Stimulated activated CD4-positive, alpha-beta T cell treated with anti-CD3 and anti-CD28 coated beads, Interleukin-4, amount 100 ng/mL, for 48 hours (primary cell): ENCODE measurements at places on chromosomes 6 and 20.

- DNase-seq = no peak
These were observed 120.4 kb downstream of the OGFRL1 start for GRCh38 chr6:71408787-71409723.

DNA sequence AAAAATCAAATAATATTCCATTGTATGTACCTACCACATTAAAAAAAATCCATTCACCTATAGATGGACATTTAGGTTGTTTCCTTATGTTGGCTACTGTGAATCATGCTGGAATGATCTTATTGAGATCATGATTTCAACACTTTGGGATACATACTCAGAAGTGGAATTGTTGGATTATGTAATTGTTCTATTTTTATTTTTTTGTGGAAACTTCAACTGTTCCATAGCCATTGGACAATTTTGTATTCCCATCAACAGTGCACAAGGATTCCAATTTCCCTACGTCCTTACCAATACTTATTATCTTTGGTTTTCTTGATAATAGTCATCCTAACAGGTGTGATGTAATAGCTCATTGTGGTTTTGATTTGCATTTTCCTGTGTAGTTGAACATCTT lies 834.0 kb downstream of the MAFB start:
- no peak for DNase-seq

DNA sequence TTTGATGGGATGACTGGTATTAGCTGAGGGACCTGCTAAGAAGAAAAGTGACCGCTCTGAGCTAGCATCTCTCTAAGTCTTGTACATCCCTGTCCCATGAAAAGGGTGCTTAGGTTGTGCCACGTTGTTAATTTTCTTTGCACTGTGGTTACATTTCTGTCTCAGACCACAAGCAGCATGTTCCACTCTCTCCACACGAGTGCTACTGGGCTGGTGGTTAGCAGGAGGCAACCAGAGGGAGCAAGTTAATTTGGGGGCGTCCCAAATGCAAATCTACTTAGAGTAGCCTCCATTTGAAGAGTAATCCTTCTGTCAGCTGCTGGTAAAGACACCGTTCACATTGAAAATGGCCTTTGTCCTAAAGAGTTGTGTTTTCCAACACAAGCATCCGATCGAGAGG lies 3.4 kb upstream of the SCML4 start:
- DNase-seq = no peak

DNA sequence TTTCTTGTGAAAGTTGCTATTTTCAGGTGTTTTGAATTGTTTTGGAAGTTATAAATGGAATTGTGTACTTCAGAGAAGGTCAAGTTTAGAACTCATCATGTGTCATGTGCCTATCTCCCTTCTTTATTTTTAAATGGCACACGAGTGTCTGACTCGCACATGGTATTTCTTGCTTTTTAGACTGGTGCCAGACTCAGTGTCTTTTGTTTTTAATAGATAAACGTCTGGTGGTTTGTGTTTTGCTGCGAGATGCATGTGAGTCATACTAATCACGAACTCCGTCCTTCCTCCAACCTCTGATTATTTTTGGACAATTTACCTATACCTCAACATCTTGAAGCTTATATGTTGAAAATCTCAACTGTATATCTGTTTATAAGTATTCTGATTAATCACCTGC lies 292.1 kb downstream of the CDKAL1 start:
- DNase-seq = no peak

- DNase-seq = no peak
These were observed 233.0 kb downstream of the ANKRD60 start for GRCh38 chr20:57995381-57995977.

DNA sequence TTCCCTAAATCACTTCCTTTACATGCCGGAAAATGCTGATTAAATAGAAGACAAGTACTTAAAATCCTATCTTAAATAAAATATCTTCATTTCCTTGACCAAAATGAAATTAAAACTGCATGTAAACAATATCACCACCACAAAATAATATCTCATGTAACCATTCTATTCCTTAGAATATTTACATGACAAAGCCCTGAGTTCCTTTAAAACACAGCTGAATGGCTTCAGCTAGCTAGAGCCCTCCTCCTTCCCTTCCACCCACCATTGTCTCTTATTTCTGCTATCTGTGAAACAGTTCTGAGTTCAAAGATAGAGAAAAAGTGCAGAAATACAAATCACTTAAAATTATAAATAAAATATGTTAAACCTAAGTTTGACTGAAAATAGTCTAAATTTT lies 103.1 kb downstream of the HIVEP2 start:
- no peak for DNase-seq

DNA sequence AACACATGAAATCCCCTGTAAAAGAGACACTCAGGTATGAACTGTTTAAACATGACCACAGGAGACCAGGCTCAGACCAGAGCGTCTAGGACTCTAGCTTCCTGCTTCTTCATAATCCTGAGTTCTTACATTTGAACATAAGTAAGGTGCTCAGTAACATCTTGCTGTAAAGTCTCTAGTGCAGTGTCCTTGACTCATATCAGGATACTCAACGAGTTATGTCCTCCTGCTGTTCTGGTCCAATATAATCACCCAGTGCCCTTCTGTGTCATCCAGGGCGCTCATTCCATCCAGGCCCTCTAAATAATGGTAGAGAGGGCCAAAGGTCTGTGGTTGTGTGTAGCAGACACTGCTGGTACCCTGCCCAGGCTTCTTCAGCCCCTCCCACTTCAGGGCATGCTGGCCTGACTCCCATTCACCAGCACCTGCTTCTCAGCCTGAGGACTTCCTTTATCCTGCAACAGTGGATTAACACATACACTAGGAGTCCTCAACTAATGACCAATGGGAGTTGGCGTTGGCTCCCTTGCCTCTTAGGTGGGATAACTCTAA lies 66.8 kb upstream of the MOCS1 start:
- no peak for DNase-seq

GRCh38 chr6:1554476-1555310 lies 55.0 kb upstream of the FOXC1 start:
- peak; percentile 69 for DNase-seq

GRCh38 chr6:124438546-124439065 lies 523.6 kb upstream of the RNF217 start:
- DNase-seq = no peak

DNA sequence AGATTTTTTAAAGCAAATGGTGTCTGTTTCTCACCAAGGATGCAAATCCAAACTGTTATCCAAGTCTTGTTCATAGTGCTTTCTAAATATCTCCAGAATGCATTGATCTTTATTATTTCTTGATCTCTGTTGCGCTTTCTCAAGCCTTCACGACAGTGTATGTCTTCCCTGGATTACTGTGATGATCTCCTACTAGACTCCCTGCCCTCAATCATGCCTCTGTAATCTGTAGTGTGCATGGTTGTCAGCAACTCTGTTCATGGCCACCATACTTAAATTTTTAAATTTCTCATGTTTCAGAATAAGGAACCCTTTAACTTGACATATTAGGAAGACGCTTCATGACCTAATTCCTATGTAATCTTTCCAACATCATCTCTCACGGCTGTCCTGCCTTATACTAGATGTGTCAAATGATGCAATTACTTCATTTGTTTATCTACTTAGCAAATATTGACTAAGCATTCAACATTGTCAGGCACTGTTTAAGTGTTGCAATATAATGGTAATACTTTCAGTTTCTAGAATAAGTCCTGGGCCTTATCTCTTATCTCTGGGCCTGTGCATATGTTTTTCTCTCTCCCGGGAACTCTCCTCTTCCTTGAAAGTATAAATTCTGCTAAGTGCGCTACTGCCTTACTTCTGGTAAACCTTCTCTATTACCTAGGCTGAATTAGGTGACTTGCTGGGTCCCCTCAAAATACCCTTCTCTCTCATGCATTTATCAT lies 25.6 kb upstream of the AHI1 start:
- no peak for DNase-seq

- no peak for DNase-seq
These were observed 49.3 kb downstream of the SPATA2 start for GRCh38 chr20:49866051-49866450.

GRCh38 chr6:44451803-44452695 lies 64.5 kb downstream of the CDC5L start:
- no peak for DNase-seq

DNA sequence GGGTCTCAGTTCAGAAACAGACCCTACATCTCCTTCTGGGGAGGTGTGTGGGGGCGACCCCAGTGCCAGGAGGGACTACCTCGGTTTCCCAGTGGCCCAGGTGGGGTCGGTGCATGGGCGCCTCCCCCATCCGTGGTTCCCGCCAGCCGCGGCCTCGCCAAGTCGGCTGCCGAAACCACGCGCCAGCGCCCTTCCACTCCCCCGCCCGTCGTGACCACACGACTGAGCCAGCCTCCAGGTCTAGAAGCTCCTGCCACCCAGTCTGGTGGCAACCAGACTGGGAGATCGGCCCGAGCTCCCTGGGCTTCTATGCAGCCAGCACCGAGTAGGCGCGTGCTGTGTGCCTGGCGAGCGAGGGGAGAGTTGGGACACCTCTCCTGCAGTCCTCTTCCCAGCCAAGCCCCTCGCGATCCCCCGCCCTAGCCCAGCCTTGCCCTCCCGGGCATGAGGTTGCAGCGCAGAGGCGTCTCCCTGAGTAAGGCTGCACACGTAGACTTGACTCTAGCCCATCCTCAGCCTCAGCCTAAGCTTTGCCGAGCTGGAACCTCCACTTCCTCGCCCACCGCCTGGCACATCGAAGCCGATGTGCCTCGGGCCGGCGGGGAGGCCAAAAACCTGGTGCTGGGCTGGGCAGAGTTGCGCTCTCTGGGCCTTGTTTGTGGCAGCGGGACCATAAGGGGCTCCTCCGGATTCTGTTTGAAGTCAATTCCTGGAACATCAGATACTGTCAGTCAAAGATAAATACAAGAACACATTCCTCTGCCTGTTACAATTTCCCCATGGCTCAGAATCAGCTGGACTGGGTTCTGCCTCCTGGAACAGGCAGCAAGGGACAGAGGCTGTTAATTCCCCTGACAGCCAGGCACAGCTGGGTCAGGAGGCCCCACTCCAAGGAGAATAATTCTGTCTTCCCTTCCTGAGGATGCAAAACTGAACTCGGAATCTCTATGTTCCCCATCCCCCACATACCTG lies 1.5 kb upstream of the CPNE5 start:
- no peak for DNase-seq

DNA sequence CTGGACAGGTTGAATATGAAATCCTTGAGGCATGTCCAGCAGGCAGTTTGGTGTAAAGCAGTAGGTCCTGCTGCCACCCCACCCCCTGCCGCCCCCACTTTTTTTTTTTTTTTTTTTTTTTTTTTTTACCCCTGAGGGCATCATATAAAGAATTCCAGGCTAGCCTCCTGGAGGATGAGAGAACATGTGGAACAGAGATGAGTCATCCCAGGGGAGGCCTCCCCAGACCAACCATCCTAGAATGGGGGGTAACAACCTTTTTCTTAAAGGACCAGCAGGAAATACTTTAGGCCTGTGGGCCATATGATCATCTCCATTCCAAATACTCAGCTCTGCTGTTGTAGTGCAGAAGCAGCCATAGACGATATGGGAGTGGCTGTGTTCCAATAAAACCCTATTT lies 170.9 kb downstream of the GJA10 start:
- no peak for DNase-seq

- no peak for DNase-seq
These were observed 16.7 kb upstream of the B3GAT2 start for GRCh38 chr6:70973604-70974003.

- no peak for DNase-seq
These were observed 266.0 kb downstream of the TSHZ2 start for GRCh38 chr20:53238121-53238660.

DNA sequence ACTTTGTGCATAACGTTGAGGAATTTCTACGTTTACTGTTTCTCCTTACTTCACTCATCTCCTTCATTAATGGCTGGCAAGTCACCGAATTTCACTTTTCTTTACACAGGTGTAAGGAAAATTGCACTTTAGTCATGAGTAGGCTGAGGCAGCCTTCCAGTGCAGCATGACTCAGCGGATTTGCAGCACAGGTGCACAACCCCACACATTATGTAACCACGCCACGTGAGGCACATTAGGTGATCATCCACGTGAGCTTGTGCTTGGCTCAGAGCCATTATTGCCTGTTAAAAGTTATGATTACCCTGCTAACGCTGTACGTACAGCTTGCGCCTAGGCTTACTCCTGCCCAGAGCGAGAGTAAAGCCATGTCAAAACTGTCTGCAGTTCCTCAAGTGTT lies 158.8 kb downstream of the NKAIN2 start:
- DNase-seq = no peak

GRCh38 chr20:50285376-50286173 lies 94.9 kb downstream of the CEBPB start:
- DNase-seq = no peak

DNA sequence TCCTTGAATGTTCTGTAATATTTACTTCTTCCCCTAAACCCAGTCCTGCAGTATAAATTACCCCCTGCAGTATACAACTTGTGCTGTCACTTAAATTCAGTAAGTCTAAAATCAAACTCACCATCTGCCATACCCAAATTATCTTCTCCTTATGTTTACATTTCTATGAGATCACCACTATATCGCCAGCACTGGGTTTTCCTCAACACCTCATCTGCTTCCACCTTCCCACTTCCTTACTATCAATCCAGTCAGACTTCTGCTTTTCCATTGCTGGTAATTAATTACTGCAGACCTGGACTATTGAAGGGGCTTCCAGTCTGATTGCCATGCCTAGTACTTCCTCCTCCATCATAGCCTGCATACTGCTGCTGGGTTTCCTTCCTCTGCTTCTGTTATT lies 15.2 kb downstream of the EFHC1 start:
- DNase-seq = no peak

DNA sequence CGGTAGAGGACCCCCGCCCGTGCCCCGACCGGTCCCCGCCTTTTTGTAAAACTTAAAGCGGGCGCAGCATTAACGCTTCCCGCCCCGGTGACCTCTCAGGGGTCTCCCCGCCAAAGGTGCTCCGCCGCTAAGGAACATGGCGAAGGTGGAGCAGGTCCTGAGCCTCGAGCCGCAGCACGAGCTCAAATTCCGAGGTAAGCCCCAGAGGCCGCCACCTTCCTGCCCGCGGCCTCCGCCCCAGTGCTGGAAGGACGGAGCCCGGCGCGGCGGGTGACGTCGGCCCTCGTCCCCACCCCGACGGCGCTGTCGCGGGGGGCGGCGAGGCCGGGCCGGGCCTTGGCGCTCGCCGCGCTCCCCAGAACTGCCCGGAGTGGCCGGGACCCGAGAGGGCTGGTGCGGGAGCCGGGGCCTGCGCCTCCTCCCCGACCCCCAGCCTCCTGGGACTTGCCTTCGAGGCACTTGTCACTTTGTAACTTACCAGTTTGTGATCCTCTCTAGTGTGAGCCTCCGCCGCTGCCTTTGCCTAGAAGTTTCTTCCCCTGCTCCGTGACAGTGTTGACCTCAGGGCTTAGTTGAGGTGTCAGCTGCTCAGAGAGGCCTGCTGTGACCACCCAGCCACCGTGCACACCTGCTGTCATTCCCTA lies 417 bp downstream of the VAPB start:
- peak; percentile 21 for DNase-seq

DNA sequence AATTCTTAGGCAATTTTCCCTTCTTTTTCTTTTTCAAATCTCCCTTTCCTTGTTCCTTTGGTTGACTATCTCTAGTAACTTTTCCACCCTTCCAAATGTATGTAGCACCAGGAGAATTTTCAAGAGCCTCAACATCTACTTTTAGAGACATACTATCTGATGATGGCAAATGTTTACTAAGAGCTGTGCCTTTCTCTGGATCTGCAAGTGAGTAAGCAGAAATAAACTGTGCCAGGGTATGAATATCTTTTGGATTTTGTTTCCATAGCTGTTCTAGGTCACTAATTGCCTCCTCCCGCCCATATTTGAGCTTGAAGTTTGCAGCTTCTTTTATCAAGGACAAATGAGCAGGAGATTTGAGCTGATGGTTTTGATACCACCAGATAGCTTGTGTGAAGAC lies 69.5 kb downstream of the GTF2H5 start:
- DNase-seq = no peak

- DNase-seq = no peak
These were observed 14.2 kb downstream of the FARS2 start for GRCh38 chr6:5275497-5275896.

GRCh38 chr6:43256670-43257366 lies 13.5 kb downstream of the TTBK1 start:
- DNase-seq = no peak
